ENCODE measurements at places on chromosomes 16 and 17.

- DNase-seq = no peak
These were observed 22.2 kb upstream of the ADAMTS18 start for GRCh38 chr16:77457046-77457445.

- no peak for DNase-seq
These were observed 116.5 kb downstream of the ANKFN1 start for GRCh38 chr17:56269556-56270389.

DNA sequence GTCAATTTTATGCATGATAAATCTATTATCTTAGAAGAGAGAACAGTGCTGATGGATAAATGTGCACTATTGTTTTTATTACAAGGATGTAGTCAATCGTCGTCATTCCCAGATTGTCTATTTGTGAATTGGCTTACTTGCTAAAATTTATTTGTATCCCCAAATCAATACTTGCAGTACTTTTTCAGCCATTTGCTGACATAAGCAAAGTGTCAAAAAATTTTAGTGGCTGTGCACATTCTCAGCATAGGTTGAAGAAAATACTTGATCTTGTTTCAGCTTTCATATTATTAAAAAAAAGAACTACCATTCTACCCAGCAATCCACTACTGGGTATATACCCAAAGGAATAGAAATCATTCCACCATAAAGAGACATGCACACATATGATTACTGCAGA lies 477.9 kb upstream of the CA10 start:
- DNase-seq = no peak

GRCh38 chr17:81440511-81441244 lies 45.4 kb downstream of the BAHCC1 start:
- DNase-seq = no peak

DNA sequence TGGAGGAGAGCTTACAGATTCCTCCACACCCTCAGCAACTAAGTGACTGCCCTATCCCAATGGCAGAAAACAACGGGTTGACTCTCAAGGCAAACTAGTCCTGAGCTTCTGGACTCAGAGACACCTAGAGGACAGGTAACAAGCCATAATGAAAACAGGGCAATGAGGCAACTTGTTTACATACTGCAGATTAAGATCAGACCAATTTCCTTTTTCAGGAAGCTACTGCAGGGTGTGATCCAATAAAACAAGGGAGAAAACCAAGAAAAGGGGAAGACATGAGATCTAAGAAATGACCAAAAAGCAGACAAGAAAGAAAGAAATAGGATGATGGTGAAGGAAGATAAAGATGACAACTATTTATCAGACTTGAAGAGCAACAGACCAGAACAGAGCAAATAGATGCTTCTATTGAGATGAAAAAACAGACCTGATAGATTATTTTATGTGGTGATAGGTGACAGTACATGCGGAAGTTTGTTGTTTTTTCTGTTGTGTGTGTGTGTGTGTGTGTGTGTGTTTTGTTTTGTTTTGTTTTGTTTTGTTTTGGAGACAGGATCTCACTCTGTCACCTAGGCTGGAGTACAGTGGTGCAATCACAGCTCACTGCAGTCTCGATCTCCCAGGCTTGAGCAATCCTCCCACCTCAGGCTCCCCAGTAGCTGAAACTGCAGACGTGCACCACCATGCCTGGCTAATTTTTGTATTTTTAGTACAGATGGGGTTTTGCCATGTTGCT lies 120.7 kb downstream of the GAS7 start:
- DNase-seq = no peak

- no peak for DNase-seq
These were observed 80.4 kb downstream of the MRM3 start for GRCh38 chr17:862582-862981.

GRCh38 chr17:34384822-34385605 lies 22.0 kb upstream of the CCL1 start:
- DNase-seq = no peak

All from activated T-helper 1 cell treated with anti-CD3 and anti-CD28 coated beads, Interleukin-2, amount 50 U/mL, for 16 hours (primary cell).